ENCODE measurements at places on chromosomes 3 and 15.

DNA sequence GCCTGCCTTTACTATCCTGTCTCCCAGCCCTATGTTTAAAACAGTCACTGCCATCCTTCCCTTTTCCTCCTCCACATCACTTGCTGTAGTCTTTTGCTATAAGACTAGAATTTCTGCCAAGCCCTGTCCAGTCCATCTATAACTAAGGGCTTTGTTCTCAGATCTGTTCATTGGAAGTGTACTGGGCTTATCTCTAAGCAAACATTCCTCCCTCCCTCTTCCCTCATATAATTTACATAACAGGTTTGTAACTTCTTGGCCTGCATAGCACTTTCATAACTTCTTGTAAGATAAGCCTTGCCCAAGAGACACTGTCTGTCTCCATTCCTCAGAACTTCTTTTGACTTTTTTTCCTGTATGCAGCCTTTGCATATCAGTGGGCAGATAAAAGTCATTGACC lies 16.7 kb downstream of the TPRG1 start:
- DNase-seq, result peak; percentile 34

- DNase-seq, result no peak
Observed at GRCh38 chr15:48682942-48683651, 37.6 kb upstream of the FBN1 start.

GRCh38 chr3:9183011-9183410 lies 66.4 kb downstream of the SRGAP3 start:
- DNase-seq, result no peak

DNA sequence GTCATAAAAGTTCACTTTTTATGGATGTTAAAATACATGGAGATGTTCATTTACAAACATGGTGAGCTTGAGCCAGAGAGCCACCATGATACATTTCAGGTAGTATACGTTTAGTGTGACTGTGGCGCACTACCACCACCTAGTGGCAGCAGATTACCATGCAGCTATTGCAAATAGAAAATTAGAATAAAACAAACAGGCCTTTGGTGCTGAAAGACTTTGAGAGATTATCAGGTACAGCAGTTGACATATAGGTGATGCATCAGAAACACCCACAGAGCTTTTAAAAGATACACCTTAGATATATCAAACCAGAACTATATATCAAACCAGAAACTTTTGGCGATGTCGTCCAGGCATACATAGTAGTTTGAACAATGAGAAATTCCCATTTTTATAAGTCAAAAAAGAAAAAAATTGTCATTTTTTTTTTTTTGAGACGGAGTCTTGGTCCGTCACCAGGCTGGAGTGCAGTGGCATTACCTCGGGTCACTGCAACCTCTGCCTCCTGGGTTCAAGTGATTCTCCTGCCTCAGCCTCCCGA lies 42.0 kb upstream of the ICE2 start:
- DNase-seq, result peak; percentile 81

DNA sequence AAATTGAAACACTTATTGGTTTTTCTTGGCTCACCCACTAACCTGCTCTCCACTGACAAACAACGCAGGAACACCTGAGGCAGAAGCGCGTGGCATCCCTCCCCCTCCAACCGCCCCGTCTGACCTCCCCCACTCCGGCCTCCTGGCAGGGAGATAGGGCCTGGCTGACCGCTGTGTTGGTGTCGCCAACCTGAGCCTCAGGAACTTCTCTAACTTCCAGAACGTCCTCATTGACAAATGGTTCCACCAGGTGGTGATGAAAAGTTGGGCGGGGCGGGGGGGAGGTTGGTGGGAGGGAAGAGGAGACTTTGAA lies 22.8 kb downstream of the IL17RD start:
- DNase-seq, result no peak

DNA sequence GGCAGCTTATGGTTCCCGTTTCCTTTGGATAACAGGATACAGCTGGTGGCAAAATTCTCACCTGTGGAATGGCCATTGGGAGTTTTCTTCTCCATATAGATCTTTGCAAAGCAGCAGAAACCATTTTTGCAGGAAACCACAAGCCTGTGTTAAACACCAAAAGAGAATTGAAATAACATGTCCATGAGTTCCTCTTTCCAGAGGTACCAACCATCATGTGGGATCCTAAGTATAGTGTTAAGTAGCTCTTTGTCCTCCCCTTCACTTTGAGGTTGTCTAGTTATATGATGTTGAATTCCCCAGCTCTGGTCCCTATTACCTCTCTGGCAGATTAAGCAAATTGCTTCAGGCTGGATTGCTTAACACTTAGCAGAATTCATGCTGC lies 94.9 kb downstream of the AKAP13 start:
- DNase-seq, result no peak
